Astrocyte of the spinal cord (primary cell): ENCODE measurements at places on chromosomes 11 and 22.

DNA sequence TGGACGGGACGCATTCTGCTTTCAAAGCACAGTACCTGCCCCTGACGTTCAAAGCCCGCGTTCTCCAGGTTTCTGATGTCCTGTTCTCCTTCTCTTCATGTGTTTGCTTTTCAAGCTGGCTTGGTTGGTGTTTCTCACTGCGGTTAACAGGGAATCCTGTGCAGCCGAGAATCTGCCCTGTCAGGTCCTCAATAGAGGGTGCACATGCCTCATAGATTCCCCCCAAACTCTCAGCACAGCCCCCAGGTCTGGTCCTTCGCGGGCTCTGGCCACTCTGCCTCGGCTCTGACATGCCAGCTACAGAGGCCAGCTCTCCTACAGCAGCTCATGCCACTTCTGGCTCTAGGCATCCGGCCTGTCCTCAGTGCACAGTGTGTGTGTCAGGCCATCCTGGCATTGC lies 1343.8 kb downstream of the TBC1D22A start:
- DNase-seq, result no peak

DNA sequence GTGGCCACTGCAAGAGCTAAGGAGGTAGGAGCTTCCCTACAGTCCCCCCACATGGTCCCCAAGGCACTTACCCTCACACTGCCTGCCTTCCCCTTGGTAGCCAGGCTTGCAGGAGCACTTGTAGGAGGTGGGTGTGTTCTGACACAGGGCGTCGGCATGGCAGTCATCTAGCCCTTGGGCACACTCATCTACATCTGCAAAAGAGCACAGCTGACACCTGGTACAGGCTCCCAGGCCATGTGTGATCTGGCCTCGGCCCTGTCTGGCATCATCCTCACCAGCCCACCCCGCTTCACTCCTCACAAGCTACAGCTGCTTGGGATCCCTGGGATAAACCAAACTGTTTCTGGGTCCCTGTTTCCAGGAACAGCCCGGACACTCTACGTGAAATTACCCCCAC lies 1.8 kb downstream of the SCUBE2 start:
- no peak for DNase-seq

- peak; percentile 18 for DNase-seq
These were observed 42.0 kb downstream of the CD82 start for GRCh38 chr11:44607319-44607962.

GRCh38 chr11:76704171-76704948 lies 33.8 kb upstream of the LRRC32 start:
- no peak for DNase-seq

DNA sequence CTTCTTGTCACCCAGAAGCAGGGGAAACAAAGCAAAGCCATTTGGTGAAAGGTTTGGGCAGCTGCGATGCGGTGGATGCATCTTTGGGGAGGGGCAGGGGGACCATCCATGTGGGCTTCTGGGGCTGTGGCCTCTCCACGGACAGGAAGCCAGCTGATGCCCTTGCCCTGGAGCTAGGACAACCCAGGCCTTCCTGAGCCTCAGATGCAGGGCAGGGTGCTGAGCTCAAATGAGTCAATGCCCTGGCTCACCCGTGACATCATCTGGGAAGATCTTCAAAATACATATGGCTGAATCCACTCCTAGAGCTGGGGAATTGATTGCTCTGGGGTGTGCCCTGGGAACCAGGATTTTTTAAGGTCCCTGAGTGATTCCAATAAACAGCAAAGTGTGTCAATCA lies 1418.2 kb downstream of the TBC1D22A start:
- DNase-seq, result no peak

DNA sequence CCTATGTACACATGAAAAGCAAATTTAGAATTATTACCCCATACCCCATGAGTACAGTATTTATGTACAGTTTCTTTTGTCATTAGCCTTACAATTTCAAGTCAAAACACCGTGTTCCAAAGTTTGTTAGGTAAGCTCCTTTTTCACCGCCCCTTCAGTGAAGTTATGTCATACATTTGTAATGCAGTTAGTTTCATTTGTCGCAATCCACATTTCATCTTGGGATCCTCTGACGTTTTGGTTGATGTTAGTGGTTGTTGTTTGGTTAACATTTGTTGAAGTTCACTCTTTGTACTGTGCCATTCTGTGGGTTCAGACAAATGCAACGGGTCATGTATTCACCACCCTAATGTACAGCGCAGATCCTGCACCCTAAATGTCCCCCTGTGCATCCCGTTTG lies 45.2 kb downstream of the ARHGEF12 start:
- DNase-seq, result no peak

DNA sequence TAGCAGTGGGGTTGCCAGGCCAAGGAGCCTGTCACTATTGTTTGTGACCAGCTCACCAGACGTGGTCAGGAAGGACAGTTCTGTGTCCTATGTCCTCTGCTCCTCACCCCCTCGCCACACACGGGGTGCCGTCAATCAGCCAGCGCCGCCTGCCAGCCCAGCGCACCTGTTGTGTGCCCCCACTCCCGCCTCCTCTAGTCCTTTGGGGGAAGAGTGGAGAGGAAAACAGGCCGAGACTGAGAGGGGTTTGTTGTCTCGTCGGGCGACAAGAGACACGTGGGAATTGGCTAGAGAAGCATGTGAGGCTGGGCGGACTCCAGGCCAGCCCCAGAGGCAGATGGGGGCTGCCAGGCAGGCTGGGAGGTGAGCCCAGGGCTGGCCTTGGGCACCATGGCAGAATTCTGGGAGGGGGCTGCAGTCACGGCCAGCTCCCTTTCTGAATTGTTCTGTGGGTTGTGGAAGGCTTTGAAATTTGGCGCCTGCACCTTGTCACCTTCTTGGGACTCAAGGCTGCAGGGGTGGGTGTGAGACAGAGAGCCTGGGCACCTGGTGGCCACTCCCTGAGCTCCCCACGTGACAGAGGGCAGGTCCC lies 3.1 kb upstream of the KCNQ1OT1 start:
- DNase-seq, result no peak

DNA sequence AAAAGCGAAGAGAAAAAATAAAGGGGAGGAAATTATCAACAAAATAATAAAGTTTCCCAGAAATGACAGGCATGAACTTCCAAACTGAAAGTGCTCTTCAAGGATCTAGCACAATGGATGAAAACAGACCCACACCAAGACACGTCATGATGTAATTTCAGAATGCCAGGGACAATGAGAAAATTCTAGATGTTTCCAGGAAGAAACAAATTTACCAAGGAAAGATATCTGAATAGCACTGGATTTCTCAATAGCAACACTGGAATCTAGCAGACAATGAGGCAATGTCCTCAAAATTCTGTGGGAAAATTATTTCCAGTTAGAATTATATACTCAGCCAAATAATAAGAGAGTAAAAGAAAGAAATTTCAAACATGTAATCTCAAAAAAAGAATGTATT lies 46.0 kb downstream of the DENND5A start:
- DNase-seq, result no peak

DNA sequence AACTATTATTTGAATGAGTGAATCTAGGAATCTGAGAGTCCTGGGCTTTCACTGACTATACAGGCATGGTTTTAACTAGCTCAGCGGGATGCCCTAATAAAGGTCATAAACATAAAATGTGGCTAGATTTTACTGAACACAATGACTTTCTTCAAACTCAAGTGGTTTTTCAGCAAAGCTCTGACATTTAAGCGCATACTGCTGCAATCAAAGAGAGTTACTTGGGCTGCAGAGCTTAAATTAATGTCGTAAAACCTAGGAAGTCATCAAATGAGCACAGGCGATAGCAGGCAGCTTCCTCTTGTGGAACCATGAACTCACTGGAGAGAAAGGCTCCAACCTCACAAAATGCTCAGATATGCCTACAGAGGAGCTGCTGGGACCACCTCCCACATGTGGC lies 6.7 kb downstream of the CSNK2A3 start:
- DNase-seq, result no peak
